ENCODE measurements at places on chromosomes 16 and 17.
A peak's percentile ranks its signal among the peaks of the same experiment; 100 is the strongest.

DNA sequence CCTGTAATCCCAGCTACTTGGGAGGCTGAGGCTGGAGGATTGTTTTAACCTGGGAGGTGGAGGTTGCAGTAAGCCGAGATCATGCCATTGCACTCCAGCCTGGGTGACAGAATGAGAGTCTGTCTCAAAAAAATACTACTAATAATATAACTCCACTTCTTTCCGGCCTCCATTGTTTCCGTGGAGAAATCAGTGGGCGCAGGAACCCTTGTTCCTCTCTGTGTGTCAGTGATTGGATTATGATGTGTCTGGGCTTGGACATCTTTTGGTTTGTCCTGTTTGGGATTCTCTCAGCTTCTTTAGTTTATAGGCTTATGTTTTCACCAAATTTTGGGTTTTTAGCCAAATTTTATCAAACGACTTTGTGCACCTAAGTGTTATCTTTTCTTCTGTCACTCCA lies 36.8 kb downstream of the ACSF3 start:
- no peak for DNase-seq

GRCh38 chr16:24683847-24684493 lies 45.5 kb upstream of the TNRC6A start:
- DNase-seq = no peak

DNA sequence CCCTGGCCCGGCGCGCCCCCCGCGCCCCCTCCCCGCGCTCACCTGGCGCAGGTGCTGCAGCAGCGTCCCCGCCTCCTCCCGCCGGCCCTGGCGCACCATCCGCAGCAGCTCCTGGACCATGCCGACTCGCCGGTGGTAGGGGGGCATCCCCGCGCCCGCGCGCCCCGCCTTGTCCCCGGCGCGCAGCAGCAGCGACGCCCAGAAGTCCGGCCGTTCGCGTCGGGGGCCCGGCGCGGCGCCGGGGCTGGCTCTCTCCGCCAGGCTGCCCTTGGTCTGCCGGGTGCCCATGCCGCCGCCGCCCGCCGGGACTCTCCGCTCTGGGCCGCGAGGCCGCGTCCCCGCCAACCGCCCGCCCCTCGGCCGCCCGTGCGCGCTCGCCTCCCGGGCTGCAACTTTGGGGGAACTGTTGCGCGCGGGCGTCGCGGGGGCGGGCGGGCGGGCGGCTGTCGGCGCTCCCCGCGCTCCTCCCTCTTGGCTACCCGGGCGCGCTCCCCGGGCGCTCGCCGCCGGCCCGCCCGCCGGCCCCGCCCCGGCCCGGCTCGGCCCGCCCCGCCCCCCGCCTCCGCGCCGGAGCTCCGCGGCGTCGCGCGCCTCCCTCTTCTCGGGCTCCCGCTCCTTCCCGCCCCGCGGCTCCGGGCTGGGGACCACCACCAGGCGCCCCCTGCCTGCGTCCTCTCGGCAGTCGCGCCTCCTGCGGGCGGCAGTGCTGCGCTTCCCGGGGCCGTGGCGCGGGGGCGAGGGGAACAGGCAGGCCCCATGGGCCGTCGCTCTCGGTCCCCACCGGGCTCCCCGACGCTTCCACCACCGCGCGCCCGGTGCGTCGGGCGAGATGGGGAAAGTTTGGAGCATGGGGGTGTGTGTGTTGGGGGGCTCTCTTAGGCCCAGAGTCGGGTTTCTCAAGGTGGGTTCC lies at the start of gene LRRC75A:
TSS of gene LRRC75A (minus strand) at position 491 of the 910 bp plus-strand sequence. CDS start at position 288, 203 bp downstream.
- DNase-seq = peak; percentile 34

DNA sequence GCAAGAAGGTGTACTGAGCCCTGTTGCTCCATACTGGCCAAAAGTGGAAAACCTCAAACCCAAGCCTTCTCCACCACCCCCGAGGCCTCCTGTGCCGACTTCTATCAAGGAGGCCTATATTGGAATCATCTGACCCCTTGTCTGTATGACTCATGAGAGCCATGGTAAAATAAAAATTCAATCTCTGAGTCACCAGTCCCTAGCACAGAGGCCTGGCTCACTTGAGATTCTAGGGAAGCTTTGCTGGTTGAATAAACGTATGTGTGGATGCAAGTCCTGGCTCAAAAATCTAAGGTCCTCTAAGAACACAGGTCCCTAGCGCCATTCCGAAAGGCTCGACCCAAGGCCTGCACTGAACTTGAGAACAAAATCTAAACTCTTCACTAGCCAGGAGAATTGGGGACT lies 15.0 kb downstream of the NSMCE1 start:
- DNase-seq = no peak

DNA sequence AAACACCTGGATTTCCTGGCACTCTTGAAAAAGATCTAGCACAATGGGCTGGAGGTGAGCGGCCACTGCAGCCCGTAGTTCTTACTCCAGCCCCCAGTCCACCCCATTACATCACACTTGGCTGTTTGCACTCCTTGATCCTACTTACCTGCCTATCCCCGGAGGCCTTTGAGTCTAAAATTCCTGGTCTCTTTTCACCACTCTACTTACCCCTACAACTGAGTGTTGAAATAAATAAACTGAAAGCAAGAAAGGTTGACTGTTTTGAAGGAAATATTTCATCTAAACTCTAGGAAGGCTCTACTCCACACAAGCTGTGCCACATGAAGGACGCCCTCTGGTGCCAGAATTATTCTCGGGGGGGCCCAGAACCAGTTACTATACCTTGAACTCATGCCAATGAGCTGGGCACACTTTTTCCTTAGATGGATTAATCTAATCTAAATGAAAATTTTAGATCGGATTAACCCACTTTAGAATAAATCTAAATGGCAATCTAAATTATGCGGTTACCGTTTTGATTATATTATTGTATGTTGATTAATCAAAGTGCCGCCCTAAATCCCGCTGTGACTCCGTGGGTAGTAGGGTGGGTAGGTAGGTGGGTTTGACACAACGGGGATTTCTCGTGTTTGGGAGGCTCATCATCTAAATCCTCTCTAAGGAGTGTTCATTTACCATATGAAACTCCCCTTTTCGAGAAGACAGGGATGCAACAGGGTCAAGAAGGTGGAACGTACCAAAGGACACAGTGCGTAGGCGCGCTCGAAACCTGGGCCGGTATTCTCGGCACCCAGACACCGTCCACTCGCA lies 651 bp upstream of the EIF1 start:
- DNase-seq = peak; percentile 35

GRCh38 chr17:57553991-57554825 lies 190.9 kb downstream of the CCDC182 start:
- no peak for DNase-seq

DNA sequence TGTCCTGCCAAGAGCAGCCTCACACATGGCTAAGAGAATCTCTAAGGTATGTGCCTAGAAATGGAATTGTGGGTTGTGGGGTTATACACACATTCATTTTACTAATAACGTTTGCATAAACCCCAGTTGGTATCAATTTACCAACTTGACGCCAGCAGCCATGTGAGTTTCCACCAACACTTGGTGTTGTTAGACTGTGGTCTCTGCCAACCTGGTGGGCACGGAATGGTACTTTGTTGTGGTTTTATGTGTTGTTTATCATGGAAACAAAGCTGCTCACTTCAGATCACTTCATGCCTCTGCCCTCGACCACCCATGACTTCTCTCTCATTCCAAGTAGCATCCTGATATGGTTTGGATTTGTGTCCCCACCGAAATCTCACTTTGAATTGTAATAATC lies 152.0 kb upstream of the CDC42EP4 start:
- no peak for DNase-seq

- DNase-seq = no peak
Measured at GRCh38 chr17:35666967-35667532, 64.4 kb upstream of the RASL10B start.

- no peak for DNase-seq
Measured at GRCh38 chr16:88957887-88958577, 19.0 kb downstream of the CBFA2T3 start.

DNA sequence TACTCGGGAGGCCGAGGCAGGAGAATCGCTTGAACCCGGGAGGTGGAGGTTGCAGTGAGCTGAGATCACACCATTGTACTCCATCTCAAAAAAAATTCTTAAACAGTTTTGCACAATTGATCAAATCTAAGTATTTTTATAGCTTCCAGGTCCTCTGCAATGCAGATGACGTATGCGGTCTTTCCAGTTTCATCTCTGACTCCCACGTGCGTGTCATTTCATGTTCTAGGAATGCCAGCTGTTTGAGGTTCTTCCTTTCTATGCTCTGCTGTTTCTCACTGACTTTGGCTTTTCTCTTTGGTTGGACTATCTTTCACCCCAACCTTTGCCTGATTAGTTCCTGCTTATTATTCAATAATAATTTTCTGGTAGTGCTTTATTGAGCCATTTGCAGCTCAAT lies 16.2 kb downstream of the CHP2 start:
- no peak for DNase-seq

- no peak for DNase-seq
Measured at GRCh38 chr17:19331543-19332245, 30.8 kb downstream of the B9D1 start.

GRCh38 chr16:85412911-85413520 lies 200.1 kb upstream of the GSE1 start:
- no peak for DNase-seq

DNA sequence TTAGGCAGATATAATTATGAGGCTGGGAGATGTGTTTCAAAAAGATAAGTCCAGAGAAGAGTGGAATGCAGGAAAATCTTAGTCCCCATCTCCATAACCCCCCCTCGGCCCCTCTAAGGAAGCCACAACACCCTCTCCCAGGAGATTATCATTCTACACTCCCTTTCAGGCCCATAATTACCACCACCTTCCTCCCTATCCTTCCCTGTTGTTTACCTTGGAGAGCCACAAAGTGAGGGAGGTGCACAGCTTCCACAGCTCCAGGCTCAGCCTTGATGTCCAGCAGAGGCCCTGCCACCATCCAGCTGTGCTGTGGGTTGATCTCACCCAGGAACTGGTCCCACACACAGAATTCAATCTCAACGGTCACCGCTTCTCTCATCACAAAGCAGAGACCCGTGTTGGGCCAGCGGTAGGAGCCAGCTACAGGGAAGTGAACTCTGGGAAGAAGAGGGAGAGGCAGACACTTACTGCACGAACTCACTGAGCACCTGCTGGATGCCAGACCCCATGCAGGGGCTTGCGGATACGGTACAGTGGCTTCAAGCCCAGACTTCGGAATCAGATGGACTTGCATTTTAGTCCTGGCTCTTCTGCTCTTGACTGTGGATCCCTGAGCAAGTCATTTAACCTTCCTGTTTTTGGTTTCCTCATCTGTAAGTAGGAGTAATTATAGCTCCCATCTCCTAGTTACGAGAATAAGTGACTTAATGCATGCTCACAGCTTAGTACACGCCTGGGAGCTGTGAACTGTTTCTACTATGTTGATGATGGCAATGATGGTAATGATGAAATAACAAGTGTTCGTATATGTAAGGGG lies 44.1 kb downstream of the MIS12 start:
- DNase-seq = no peak
